HL-60 (cell line): ENCODE measurements at places on chromosomes 7 and 10.

- DNase-seq: no peak
Observed at GRCh38 chr10:79159785-79160184, 91.0 kb downstream of the ZMIZ1 start.

DNA sequence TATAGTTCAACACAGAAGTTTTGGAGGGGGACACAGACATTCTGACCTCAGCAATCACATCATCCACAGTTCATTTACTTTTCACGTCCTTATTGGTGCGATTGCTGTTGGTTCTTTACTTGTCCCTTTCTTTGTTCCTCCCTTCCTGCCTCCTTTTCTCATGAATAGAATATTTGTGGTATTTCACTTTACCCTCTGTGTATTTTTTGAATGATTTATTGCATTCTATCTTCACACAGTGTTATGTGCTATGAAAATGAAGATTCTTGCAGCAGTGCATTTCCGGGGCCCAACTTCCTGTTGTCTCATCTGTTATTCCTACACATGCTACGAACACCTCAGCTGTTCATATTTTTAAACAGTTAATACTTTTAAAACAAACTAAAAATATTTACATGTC lies 179.6 kb downstream of the ZMYND11 start:
- DNase-seq: no peak

DNA sequence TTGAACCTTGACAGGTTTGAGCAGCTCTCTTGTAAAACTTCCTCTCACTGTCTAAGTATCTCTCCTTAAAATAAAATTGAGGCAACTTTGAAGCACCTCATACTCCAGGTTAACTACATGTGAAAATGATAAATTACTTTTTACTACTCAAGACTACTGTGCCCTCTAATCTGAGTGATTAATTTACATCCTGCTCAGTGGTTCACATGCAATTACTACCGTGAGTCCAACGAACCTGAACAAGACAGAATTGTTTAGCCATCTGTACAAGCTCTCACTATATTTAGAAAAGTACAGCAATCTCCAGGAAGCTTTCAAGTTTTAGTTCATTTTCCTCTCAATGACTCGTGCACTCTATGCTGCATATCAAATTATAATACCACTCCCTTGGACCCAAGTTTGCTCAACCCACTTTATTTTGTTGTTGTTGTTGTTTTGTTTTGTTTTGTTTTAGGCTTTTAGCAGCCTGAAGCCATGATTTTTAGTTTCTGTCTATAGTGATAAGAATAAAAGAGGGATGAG lies 21.2 kb downstream of the PDE1C start:
- no peak for DNase-seq

- DNase-seq: no peak
Observed at GRCh38 chr7:28955718-28956607, 2.2 kb downstream of the TRIL start.

DNA sequence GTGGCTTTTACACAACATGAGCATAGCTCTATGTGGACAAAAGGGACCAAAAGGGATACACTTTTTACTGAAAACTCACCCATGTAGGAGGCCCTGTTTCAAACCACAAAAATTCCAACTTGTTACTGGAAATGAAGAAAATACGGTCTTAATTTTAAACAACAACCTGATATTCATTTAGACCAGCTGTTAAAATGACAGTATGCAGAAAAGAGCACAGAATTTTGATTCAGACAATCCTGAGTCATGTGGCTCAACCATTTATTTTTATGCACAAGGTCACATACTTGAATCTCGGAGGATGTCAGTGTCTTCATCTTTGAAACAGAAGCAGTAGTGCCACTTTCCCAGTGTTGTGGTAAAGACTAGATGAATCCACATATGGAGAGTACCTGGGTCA lies 426.5 kb upstream of the NFE2L3 start:
- no peak for DNase-seq

- DNase-seq: no peak
Observed at GRCh38 chr10:49290131-49290530, 8.8 kb upstream of the C10orf71 start.

GRCh38 chr10:32104622-32105509 lies 48.6 kb upstream of the KIF5B start:
- DNase-seq: no peak

DNA sequence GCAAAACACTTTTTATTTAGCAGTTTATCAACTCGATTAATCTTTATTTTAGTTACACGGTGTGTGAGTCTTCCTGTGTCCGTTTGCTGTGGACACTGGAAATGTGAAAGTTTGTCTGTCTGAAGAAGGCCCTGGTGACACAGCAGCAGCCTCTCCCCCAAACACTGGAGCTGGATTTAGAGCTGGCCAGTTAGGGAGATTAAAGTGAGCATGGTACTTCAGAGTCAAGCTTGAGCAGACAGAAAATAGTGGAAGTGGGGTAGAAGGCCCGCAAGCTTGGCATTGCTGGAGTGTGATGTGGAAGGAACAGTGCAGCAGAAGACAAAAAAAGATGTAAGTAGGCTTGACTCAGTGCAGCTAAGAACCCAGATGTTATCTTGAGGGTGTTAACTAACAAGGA lies 85.9 kb downstream of the POM121L12 start:
- no peak for DNase-seq

DNA sequence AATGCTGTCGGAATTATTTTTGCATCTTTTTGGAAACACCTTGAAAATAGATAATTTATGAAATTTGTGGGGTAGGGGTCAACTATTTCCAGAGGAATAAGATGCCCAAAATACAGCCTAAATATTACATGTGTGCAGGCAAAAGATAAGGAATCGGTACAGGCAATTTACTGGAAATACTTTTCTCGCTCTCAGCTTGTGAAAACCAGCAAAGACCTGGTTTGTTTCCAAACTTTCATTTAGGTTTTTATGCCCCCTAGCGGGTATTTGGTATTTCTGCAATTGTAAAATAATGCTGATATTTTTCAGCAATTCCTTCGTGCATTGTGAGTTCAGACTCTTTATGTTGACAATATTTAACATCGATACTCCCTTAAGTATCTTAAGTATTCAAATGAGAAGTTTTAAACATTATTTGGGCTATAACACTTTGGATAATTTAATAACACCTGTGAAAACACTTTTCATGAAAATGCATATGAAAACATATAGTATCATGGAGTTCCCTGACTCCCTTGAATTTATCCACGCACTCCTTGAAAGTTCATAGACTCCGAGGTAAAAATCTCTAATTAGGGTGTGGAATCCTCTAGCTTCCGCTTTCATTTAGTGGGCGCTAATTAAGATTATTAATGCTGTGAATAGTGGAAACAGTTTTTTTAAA lies 132.4 kb downstream of the TSPAN12 start:
- no peak for DNase-seq

GRCh38 chr7:158396982-158397862 lies 190.4 kb downstream of the PTPRN2 start:
- DNase-seq: no peak

- no peak for DNase-seq
Observed at GRCh38 chr7:108051454-108051853, 48.5 kb upstream of the LAMB1 start.

DNA sequence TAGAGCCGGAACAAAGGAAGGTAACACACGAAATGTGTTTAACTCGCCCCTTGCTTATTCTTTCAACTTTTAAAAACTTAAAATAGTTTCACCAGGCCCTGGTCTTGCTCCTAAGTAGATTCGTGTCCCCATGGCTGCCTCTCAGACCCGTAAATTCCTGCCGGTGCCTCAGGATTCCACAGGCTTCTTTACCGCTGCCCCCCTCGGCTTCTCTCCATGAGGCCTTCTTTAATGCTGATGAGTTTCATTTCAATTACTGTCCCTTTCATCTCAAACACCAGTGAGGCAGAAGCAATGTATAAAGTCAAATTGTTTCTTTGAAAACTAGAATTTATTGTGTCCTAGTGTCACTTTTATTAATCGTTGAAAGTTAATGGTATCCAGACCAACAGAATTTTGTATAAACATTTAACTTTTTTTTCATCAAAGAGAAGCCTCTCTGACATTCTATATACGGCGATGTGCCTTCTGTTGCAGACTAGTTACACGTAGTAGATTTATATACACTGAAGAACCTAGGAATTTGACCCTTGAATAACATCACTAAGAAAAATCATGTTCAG lies 225.2 kb downstream of the C7orf25 start:
- no peak for DNase-seq
